ENCODE measurements at places on chromosomes 11 and 22. TPM values are rescaled to one million over a fixed set of nuclear protein-coding genes. Genes with fewer than 3 reads are reported as not detected.

GAB4 gene
- total RNA-seq, result not detected

MAP6 gene
- 77.9 TPM for total RNA-seq

HBD gene
- total RNA-seq, result not detected

ASRGL1 gene
- total RNA-seq, result 24.6 TPM

SUSD2 gene
- total RNA-seq, result 0.25 TPM

SAA1 gene
- total RNA-seq, result not detected

CACNA1I gene
- 10.1 TPM for total RNA-seq

MRGPRX4 gene
- total RNA-seq, result not detected

RASGRP2 gene
- 22.9 TPM for total RNA-seq

TMEM191B gene
- 2.2 TPM for total RNA-seq

KRTAP5-8 gene
- not detected for total RNA-seq

PRAME gene
- total RNA-seq, result not detected

ROBO4 gene
- total RNA-seq, result 3.9 TPM

PDGFD gene
- total RNA-seq, result 8.6 TPM

FLRT1 gene
- total RNA-seq, result 7.6 TPM

ASPHD2 gene
- total RNA-seq, result 9.3 TPM

C1QTNF5 gene
- 3.0 TPM for total RNA-seq

IGSF22 gene
- total RNA-seq, result under 0.01 TPM

CNGA4 gene
- 0.25 TPM for total RNA-seq

SPDYC gene
- total RNA-seq, result not detected

Measured in temporal lobe (tissue), 4 donors.